ENCODE measurements at places on chromosomes 1 and 21.

GRCh38 chr1:51551848-51552296 is 32.8 kb upstream of the EPS15 start:
- DNase-seq = no peak

GRCh38 chr1:244461245-244462071 is at the start of gene CATSPERE:
CATSPERE (plus strand) TSS chr1:244461273; CDS start chr1:244461430, 157 bp downstream.
- DNase-seq = peak; percentile 68

- DNase-seq = no peak
Measured at GRCh38 chr1:28113242-28113572, 24.8 kb upstream of the EYA3 start.

DNA sequence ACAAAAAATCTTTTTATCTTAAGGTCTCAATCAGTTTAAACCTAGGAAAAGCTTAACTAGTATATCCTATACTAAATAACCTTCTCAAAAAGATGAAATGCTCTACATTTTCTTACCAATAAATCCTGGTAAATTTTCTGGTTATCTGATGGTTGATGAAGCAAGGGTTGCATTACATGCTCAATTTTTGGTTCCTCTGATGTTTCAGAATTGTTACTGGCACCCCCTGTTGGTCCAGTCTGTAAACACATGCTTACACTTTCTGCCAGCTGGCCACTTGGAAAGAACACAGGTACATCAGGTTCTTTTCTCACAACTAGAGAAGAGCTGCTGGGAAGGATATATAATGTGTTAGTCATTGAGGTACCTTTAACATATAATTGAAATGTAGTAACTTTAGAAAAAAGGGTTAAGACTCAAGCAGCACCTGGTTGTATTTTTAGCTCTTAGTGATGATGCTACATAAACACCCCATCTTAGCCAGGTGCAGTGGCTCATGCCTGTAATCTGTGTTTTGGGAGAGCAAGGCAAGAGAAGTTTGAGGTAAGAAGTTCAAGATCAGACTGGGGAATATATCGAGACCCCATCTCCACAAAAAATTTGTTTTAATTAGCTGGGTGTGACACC is 30.9 kb upstream of the TAL1 start:
- no peak for DNase-seq

DNA sequence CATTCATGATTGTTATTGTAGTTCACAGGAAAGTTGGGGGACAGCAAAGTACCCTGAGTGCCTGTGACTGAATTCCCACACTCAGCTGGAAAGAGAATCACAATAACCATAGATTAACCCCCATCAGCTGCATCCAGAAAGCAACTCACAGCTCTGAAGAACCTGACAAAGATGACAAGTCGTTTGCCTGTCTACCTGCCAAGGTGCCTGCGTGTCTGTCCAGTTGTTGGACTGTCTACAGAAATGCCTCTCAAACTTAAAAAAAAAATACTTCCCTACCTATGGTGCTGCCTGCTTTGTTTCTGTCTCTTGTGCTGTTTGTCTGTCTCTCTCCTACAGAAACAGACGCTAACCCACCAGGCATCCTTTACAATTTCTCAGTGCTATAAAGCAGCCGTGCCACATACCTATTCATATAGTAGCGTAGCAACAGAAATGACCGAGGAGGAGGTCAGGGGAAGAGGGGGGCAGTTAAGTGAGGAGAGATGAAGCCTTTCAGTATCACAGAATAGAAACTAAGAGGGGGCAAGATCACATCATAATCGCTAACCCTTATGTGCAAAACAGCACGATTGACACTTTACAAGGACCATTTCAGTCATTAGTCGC is 154.6 kb upstream of the HMGB4 start:
- no peak for DNase-seq

GRCh38 chr1:20729155-20729931 is 3.2 kb downstream of the SH2D5 start:
- no peak for DNase-seq

GRCh38 chr1:96473791-96474434 is 247.7 kb upstream of the PTBP2 start:
- DNase-seq = no peak

DNA sequence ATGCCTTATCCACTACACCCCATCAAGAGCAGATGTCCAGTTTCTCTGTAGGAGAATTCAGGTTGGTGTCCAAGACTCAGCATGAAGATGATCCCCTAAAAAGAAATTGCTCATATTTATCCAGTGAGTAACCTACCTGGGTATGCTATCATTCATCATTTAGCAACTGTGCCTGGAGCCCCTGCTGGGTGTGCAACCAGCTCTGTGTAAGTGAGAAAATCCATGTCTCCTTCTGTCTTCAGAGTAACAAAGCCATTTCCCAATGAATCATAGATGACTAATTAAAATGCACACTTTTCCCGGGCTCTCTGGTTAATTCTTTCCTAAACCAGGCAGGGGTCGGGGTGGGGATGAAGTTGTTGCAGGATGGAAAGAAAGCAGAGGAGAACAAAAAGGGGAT is 35.8 kb downstream of the OLFML3 start:
- DNase-seq = no peak

- peak; percentile 70 for DNase-seq
Measured at GRCh38 chr1:203271018-203271743, 34.1 kb upstream of the BTG2 start.

DNA sequence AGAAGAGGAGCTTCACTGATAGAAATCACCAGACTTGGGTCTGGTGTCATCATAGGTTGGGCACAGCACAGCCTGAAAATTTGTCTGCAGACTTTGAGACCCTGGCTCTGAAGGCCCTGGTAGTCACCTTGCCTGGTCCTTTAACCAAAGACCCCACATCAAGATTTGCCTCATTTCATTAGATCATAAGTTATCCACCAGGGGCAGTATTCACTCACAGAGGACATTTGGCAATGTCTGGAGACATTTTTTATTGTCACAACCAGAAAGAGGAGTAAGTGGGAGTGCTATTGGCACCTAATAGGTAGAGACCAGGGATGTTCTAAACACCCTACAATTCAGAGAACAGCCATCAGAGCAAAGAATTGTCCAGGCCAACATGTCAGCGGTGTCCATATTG is 22.1 kb upstream of the PAX7 start:
- DNase-seq = no peak

GRCh38 chr1:69497441-69498221 is 70.1 kb upstream of the LRRC7 start:
- DNase-seq = no peak

- DNase-seq = no peak
Measured at GRCh38 chr1:106755682-106756406, 300.6 kb upstream of the PRMT6 start.

DNA sequence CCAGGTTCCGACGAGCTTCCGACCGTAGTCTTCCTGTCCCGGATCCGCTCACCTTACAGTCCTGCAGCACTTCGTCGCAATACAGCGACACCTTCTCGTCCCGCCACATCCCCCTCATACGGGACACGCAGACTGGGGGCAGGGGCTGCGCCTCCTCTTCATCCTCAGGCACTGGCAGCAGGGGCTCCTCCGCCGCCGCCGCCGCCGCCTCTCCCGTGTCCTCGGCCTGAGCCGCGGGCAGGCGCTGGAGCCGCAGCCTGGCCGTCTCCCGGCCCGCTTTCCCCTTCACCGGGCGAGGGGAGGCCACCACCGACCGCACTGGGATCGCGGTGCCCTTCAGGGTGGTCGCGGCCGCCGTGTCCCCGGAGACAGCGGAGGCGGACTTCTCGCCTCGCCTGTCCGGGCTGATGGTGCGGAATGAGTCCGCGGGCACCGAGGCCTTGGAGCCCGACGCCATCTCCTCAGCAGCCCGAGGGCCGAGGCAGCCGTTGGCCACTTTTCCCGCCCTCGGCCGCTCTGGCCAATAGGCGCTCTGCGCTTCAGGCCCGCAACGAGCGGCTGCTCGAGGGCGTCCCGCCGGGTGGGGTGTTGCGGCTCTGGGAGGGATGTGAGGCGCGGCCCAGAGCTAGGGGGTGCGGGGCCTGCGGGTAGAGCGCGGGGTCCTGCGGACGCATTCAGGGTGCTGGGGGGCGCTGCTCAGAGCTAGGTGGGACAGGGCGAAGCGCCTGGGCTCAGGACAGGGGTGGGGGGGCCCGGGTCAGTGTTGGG is at the start of gene SHCBP1L:
Gene SHCBP1L (minus strand): TSS at position 490 of the 768 bp plus-strand sequence. CDS start 33 bp downstream, at position 457.
- no peak for DNase-seq

- peak; percentile 62 for DNase-seq
Measured at GRCh38 chr1:119948342-119949214, 52.3 kb upstream of the ADAM30 start.

GRCh38 chr1:207418351-207418750 is 35.8 kb upstream of the CR2 start:
- no peak for DNase-seq

DNA sequence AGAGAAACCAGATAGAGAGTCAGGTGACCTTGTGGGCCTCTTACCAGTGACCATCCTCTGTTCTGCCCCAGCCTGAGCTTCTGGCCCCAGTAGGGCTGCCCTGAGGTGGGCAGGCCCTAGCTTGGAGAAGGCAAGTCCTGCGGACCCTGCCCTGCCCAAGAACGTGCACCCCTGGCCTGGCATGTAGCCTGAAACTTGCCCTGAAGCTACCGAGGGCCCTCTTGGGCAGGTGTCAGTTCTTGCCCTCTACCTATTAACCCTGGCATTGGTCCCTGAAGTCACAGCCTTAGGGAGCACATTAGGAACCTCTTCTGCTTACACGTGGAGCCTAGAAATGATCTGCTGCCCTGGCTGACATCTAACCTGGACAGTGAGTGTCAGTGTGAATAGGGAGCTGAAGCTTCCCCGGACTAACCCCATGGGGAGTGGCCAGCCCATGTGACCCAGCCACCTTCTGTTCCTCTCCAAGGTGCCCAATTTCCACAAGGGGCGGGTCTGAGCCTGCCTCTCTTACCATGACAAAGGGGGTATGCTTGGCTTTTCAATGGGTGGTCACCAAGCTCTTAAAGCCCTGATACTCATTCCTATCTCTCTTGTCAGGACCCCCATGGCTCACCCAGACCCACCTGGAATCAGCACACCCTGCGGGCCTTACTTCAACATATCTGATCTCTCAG is 163.0 kb downstream of the ZSCAN20 start:
- no peak for DNase-seq

- DNase-seq = no peak
Measured at GRCh38 chr1:172902861-172903381, 147.8 kb downstream of the TNFSF18 start.

DNA sequence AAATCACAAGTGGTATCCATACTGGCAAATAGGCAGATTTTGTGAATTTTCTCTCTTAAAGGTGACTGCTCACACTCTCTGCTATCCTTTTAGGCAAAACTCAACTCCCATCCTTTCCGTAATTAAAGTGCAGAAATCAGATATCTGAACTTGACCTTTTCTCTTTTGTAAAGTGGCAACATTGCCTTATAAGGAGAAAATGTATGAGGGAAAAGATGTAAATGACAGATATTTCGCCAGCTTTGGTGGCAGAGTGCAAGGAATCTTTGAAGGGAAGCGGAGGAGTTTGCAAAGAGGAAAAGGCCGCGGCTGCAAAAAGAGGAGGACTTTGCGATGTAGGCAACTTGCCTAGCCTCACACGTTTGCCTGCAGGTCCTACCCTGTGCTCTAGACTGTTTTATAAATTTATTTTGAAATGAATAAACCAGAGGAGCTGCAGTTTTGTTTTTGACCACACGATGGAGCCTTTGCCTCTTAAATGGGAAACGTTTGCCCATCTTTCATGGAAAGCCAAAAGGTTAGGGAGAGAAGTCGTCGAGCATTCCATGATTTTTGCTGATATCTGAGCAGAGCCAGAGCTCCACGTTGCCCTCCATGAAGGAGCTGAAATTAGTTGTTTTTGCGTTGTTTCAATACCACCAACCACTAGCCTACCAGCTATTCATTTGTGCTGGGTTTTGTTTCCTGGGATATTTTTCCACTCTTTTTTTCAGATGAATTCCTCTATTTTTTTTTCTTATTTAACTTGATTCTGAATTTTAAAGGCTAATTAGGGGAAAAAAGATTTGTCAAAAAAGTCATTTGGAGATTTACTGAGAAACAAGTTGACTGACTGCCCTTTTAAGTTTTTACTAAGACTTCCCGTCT is 242.3 kb downstream of the LMX1A start:
- DNase-seq = peak; percentile 16

- DNase-seq = no peak
Measured at GRCh38 chr1:119431836-119432235, 16.9 kb downstream of the HSD3B2 start.

DNA sequence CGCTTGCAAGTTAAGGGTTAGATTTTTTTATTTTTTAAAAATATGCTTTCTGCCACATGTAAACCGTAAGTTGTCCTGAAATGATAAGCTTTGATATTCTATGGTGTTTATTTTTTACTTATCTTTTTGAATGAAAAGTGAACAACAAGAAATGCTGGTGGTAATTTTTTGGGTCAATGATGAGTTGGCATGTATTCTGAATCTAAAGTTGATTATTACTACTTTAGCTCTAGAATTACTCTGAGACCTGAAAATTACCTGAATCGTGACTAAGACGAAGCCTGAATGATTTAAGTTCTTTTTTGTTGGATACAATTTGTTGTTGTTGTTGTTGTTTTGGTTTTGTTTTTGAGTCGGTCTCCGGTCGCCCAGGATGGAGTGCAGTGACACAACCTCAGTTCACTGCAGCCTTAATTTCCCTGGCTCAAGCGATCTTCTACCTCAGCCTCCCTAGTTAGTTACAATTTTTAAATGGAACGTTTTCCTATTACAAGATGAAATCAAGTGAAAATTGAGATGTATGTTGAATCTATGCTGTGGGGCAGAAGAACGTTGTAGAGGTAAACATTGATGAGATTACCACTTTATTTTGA is 941 bp downstream of the RABGGTB start:
- no peak for DNase-seq

Data from hippocampal formation (tissue), 2 donors.